ENCODE measurements at places on chromosomes 4 and X.

DNA sequence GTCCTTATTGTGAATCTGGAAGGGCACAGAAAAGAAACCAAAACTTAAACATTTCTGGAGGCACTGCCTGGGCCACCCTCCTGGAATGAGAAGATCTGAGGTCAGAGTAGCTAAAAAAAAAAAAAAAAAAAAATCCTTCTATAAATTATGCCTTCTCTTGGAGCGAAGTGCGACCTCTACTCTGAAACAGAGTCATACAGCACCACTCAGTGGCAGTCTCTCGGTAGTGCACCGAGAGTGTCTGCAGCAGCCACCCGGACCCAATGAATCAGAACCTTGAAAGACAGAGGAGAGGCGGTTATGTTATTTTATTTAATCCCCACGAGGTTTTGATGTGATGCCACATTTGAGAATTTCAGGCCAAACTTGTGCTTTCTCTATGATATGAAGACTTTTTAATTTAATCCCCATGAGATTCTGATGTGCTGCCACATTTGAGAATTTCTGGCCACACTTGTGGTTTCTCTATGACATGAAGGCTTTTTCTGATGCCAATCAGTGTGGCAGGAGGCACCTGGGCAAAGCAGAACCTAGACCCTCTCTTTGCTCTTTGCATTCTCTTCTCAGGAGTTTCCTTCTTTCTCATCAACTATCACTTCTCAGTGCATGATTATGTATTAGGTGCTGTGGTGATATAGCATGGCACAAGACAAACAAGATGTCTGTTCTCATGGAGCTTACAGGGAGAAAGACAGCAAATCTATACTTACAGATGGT is 5.6 kb upstream of the CT47C1 start:
- DNase-seq = no peak

DNA sequence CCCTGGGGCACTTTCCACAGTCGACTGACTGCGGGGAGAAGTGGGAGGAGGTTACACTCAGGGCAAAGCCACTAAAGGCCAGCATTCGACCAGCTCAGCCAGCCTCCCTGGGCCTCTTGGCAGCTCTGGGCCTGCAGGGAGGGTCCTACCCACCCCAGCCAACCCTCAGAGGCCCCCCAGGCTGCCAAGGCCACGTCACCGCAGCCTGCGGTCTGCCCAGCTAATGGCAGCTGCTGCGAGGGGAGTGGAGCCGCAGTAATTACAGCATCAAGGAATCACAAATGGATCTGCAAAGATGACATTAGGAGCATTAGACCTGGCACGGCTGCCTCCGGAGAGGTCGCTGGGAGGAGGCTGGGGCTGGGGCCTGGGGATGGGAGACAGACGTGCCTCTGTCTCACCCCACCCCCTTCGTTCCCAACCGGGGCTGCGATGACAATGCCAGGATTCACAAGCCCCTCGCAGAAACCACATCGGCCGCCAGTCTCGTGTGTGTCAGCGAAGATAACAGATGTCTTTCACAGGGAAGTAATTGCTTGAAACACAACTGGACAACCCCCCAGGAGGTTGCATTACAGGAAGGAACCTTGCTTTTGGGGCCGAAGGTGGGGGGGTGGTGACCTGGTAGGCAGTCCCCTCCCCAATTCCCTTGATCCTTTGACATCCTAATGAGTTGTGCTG is 367.6 kb downstream of the BCOR start:
- no peak for DNase-seq

DNA sequence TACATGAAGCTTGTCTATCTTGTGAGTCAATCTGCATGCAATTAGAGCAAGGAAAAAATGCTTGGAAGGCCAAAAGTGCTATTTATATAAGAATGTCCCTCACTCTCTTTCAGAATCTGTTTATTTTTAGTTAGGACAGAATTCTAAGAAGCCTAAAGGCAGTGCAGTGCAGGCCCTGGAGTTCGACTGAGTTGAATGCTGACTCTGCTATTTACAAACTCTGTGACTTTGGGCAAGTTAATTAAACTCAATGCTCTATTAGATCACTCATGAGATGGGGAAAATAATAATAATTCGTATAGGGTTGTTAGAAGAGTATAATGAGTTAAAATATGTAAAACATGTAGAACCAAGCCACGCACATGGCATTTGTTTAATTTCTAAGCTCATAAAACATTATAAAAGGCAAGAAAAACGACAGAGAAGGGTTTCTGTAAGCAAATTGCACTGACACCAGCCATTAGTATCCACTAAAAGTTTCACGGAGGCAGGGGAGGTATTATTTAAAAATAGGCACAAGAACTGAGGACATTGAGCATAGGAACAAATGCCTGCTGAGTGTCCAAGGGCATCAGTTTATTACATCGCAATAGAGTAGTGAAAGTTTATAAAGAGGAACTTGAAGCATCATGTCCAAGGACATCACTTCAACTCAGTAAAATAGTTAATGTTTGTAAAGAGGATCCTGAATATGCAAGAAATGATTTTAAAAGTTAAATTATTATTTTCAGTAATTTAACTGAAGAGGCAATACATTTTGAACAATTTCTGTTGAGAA is 115.0 kb upstream of the INPP4B start:
- DNase-seq = no peak

DNA sequence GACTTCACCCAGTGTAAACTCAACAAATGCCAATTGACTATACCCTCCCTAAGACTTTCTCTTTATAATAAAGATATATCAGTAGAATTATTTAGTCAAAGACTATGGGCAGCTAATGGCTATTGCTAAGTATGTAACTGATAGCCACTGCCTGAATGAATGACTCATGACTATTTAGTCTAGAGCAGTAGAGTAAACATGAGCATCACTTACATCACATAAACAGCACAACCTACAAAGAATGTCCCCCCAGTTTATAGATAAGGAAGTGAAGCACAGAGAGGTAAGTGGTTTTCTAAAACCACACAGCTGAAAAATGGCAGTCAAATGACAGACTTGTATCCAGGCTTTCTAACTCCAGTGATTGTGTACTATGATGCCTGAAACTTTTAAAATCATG is 507.0 kb downstream of the PPARGC1A start:
- no peak for DNase-seq

DNA sequence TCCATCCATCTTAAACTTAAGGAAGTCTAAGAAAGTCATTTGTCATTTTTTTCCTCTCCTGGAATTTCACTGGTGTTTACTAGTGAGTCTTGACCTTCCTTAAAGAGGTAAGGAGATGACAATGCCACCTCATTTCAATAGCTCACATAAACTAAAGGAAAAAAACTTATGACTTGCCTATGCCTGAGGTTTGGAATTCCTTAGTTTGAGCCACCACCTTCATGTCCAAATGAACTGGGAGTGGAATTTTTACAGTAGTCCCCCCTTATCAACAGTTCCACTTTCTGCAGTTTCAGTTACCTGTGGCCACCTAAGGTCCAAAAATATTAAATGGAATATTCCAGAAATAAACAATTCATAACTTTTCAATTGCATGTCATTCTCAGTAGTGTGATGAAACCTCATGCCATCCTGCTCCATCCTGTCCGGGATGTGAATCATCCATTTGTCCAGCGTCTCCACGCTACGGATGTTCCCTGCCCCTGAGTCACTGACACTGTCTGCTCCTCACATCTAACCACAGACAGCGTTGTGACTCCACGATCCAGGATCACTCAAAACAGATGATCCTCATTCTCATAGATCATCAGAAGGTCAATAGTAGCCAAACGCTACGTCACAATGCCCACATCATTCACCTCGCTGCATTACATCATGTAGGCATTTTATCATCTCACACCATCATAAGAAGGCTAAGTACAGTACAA is 177.4 kb downstream of the SH3KBP1 start:
- DNase-seq = no peak

DNA sequence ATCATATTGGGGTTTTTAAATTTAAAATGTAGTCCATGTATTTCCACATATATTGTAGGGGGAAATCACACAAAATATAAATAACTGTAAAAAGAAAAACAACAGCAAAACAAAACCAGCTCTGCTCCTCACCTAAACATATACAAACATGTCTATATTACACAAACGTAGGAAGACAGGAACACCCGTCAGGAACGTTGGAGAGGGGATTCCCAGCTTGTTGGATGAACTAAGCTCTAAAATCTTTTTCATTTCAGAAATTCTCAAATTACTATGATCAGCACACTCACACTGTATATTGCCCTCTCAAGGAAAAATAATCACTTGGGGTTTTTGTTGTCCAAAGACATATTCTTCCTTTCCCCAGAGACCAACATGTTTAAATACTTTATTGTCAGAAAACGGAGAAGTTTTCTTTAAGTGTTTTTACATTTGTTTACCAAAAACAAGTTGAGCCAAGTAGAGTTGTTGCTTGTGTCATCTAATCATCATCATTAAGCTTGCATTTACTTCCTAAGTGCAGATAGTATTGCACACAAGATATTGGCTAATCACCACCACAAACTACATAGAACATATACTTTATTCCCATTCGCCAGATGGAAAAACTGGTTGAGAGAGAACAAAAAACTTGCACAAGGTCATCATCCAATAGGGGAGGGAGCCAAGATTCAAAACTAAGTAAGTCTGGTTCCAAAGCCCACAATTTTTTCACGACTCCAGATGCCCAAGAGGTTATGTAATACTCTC is 2.4 kb upstream of the TLR10 start:
- DNase-seq = no peak

DNA sequence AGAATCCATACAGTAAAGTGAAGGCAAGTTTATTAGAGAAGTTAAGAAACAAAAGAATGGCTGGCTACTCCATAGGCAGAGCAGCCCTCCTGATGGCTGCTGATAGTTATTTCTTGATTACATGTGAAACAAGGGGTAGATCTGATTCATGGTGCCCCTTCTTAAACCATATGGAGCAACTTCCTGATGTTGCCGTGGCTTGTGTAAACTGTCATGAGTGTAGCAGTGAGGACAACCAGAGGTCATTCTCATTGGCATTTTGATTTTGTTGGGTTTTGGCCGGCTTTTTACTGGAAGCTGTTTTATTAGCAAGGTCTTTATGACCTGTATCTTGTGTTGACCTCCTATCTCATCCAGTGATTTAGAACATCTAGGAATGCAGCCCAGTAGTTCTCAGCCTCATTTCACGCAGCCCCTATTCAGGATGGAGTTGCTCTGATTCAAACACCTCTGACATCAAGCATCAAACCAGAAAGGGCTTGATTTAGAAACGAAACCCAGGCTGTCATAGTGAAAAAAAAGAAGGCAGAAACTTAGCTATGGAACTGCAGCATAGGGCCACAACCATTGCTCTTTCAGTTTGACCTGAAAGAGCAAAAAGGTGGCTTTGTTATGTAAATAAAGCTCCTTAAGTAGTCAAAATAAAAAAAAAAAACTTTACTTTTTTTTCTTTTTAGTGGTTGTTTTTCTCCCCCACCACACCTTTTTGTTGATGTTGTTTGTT is 37.8 kb downstream of the SPCS3 start:
- DNase-seq = no peak

DNA sequence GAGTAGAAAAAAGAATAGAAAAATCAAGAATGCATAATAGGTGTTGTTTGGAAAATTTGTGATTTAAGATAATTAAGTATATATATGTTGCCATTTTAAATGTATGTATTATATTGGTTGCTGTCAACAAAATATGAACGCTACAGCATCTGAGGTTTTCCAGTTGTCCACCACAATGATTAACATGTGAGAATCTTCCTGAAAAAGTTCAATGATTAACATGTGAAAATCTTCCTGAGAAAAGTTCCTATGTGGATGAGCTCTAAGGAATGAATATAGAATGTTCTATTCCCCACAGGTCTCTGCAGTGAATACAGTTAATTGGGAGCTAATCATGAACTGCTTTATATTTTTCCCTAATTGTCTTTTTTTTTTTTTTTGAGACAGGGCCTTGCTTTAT is 214.7 kb downstream of the CBR4 start:
- no peak for DNase-seq

DNA sequence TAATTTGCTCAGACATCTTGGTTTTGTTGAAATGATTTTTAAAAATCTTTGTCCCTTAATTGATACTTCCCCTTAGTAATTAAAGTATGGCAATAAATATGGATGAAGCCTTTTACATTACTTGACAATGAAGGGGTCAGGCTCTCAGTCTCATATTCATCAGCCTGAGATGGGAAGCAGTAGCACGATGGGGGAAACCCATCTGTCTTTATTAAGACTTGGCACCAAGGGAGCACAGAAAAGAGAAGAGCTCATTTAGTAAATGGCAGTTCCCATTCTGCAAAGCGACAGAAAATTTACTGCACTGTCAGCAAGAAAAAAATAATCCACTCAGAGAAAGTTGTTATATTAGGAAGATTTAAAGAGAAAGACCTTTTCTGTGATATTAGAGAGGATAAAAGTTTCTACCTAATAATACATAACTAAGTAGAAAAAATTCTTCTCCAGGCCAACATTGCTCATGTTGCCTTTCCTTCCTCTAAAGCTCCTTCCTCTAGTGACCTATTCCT is 7.9 kb upstream of the SERTM2 start:
- DNase-seq = no peak

DNA sequence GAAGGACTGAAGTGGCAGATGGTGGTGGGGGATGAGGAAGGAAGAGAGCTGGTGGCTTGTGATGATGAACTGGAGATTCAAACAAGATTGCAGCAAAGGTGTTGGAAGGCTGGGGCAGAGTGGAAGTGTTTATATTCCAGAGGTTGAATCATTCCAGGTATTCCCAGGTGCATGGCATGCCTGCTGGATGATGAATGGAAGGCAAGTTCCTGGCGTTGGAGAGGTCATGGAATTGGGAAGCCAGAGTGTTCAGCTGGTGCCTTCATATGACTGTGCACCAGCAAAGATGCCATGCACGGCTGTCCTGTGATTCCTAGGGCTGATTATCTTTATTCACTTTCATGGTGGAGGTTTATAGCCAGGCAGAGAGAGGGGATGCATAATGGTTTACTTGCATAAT is 135.8 kb upstream of the PUDP start:
- no peak for DNase-seq

DNA sequence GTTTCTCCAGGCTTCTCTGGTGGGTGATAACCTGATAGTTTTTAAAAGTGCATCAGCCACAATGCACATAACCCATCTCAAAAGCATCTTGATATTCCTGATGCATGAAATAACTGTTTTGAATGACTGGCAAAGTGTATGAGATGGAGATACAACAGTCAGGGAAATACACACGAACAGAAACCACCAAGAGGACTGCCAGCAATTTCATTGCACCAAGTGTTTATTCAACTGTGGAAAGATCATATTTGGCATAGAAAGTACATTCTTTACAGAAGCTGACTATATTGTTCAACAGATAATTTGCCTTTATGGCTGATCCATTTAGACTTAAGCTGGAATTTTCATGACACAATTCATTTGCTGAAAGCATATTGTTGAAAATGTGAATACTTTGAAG is 139.5 kb downstream of the SLIT2 start:
- DNase-seq = no peak

DNA sequence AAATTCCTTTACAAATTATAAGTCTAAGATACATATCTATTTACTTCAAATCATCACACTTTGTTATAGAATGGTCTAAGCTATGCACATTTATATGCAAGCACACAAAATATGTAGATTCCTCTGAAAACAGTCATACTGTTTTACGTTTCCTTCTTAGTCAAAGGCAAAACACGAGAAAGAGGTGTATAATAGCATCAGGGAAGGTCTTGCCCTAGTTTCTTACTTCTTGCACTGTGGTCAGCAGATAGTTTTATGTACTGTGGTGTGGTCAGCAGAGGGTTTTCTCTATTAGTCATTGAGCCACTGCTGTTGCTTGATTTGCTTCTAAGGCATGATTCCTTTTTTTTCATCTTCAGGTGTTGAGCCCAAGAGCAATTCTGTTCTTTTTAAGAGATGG is 117.7 kb downstream of the ADAM29 start:
- no peak for DNase-seq

- DNase-seq = no peak
Measured at GRCh38 chrX:68451720-68452119, 18.4 kb upstream of the OPHN1 start.

Measured in activated gamma-delta T cell treated with Interleukin-2 at 50 U/mL for 16 hours (primary cell).